ENCODE measurements at places on chromosomes 12 and 14.

GRCh38 chr14:44712024-44712815, 205.1 kb upstream of the FSCB start:
- no peak for DNase-seq

DNA sequence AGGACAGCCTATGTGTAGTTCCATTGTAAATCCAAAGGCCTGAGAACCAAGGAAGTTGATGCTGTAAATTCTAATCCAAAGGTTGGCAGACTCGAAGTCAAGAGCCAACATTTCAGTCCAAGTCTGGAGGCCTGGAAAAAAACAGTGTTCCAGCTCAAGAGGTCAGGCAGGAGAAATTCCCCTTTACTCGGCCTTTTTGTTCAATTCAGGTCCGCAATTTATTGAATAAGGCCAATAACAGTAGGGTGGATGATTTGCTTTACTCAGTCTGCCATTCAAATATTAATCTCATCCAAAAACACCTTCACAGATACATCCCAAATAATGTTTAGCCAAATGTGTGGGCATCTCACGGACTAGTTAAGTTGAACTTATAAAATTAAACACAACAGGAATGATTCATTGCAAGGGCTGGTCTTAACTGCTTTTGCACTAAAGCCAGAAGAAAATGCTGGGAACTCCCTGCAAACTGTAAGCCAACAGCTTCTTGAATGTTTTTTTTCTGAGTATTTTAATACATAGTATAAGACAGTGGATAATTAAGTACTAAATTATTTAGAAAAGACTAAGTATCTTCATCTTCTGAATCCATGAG, 197.4 kb upstream of the GARIN6 start:
- no peak for DNase-seq

- DNase-seq: no peak
Observed at GRCh38 chr14:93999573-93999972, 2.5 kb downstream of the CCDC197 start.

GRCh38 chr12:121767525-121768016, 25.9 kb downstream of the RHOF start:
- no peak for DNase-seq

DNA sequence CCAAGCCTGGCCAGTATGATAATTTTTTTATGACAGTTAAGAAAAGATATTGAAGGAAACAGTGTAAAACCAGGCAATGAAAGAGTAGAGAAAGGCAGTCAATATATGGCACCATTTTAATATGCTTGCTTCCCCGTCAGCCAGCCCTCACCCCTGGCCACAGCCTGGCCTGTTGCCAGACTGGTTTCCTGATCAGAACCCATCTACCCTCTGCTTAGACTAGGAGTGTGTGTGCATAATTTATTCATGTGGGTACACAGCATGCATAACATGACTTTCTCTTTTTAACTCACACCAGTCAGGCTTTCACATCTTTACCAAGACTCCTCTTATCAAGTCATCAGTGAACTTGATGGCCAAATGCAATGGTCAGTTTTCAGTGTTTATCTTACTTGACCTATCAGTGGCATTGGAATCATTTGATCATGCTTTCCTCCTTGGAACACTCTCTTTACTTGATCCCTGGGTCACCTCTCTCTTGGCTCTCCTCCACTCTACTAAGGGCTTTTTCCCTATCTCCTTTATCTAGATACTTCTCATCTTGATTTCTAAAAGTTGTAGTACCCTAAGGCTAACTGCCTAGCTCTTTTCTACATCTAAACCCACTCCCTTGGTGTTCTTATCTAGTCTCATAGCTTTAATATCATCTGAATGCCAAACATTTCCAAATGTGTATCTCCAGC, 10.0 kb upstream of the GPR19 start:
- no peak for DNase-seq
